ENCODE measurements at places on chromosomes 1 and 21. TPM values are rescaled to one million over a fixed set of nuclear protein-coding genes. Genes with fewer than 3 reads are reported as not detected.
A peak's percentile ranks its signal among the peaks of the same experiment; 100 is the strongest.

- DNase-seq: peak; percentile 75
Observed at GRCh38 chr1:160291248-160292220, 6.6 kb upstream of the PEX19 start.

- DNase-seq: no peak
Observed at GRCh38 chr1:204673909-204674649, 11.5 kb downstream of the LRRN2 start.

DNA sequence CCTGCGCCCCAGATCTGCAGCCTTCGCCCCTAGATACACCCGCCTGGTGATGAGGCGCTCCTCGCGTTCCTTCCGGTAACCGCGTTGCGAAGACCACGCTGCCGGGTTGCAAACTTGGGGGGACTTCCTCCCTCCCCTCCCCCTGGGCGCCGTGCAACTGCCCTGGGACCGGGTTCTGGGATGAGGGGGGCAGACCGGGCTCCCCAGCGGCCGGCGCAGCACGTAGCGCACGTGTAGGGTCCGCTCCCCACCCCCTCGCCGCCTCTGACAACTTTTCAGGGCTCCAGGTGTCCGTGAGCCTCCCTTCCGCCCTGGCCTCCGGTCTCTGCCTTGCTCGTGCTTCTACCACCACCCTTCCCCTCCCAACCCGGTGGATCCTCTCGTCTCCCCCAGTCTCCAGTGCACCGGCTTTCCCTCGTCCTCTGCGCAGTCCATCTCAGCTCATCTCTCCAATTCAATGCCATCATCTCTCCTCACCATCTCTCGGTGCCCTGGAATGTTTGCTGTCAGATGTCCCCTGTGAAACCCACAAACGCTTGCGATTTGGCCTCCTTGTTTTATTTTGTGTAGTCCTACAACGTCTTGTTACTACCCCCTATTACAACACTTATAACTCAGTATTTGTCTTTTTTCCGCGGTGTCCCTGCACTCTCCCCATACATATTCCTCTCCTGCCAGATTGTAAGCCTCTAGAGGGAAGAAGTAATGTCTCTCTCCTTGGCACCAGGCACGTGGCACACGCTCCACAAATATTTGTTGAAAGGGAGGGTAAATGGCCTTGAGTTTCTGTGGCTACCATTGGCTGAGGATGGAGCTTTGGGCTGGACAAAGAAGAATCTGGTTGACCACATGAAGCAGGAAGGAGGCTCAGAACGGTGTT, 782 bp downstream of the PCAT6 start:
- DNase-seq: peak; percentile 29

DNA sequence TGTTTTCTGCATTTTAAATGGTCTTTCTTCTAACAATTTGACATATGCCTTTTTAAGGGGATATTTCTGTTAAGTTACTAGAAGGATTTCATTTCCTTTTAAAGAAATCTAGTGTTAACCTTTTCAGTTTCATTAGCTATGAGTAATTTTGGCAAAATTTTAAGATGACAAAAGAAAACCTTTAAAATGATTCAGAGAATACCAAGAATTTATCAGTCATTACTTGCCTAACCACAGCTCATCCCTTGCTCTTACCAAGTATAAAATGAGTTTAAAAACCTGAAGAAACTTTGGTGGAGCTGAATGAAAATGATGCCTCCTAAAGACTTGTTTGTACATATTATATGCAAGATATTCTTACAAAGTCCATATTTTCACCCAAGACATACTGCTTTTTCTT, 101.7 kb downstream of the NEK7 start:
- no peak for DNase-seq

DNA sequence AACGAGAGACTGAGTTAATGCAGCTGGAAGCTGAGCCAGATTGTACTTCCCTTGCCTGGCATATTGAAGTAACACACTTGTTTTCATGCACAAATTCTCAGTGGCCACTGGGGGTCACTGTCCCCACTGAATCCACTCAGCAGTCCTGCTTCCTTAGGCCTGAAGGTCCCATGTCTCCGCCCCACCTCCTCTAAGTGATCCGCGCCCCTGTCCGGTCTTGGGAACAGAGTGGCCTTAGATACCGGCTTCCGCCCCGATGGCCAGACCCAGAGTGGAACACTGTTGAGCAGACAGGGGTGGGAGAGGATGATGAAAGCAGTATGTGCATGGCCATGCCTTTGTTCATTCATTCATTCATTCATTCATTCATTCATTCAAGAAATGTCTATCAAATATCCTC, 34.8 kb downstream of the CHAF1B start:
- peak; percentile 81 for DNase-seq

- DNase-seq: no peak
Observed at GRCh38 chr1:178634445-178634844, 90.6 kb upstream of the RALGPS2 start.

GRCh38 chr1:236147521-236148469, 5.5 kb downstream of the GPR137B start:
- DNase-seq: no peak

- no peak for DNase-seq
Observed at GRCh38 chr1:5485968-5486696, 506.1 kb downstream of the NPHP4 start.

GRCh38 chr1:5991381-5992025, 722 bp downstream of the NPHP4 start:
- DNase-seq: no peak

GRCh38 chr1:48878191-48878940, 101.7 kb upstream of the BEND5 start:
- peak; percentile 4 for DNase-seq

DNA sequence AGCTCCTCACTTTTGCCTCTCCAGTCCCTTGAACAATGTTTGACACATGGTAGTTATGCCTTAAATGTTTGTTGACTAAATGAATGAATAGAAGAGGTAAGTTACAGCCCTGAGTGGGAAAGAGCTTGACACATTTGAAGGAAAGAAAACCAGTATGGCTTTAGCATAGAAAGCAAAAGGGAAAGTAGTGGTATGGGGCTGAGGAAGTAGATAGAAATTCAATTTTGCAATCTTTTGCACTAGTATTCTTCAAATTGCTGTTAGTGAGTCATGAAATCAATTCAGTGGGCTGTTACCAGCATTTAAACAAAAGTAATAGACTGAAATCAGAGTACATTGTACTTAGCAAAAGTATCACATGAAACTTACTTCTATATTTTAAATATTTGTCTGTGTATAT, 21.1 kb downstream of the PLA2G4A start:
- no peak for DNase-seq

DNA sequence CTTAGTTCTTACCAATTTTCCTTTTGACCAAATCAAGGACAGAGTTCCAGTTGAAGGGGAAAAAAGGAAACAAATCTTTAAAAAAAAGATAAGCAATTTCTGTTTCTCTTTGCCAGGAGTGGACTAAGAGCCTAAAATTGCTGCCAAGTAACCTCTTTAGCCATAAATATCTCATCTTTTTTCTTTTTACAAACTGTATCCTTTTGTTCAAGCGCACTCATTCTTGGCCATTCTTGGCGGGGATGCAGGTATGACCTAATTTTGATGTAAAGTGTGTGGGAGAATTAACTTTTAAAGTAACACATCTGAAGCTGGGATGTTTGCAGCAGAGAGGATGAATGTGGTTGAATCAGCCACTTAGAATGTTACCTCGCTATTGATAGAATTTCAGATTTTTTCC, 13.4 kb upstream of the KIF1B start:
- DNase-seq: no peak

GRCh38 chr1:155976062-155976912, 2.1 kb downstream of the ARHGEF2 start:
- peak; percentile 37 for DNase-seq

DNA sequence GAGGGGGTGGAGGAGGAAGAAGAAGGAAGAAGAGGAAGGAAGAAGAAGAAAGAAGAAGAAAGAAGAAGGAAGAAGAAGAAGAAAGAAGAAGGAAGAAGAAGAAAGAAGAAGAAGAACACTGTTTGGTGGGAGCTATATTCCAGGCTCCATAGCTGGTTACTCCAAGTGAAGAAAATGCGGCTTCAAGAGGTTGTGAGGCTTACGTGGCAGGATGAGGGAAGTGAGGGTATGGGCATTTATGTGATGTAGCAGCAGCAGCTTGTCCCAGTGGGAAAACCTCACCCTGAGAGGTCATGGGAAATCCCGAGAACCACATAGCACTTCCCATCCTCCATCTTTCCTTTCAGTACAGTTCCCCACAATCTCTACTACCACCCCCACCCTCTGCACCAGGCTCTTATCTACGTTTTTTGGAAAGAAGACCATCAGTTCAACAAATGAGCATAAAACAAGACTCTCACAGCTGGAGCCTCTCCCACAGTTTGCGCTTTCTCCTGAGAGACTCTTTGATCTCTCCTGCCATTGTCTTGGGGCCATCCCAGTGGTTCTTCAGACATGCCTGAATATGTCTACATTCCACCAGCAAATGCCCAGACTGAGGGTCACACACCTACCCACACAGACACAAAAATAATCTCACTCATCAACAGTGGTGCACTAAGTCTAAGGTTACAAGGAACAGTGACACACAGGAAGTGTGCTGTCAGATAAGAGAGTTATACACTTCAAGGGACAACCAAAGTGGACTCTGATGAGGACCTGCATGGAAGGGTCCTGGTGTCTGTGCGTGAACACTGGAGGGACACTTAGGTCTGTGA, 77.9 kb upstream of the KCNJ15 start:
- no peak for DNase-seq

GRCh38 chr1:27595597-27595996, 8.3 kb downstream of the AHDC1 start:
- DNase-seq: no peak

- no peak for DNase-seq
Observed at GRCh38 chr1:179817789-179818188, 59.8 kb downstream of the TOR1AIP2 start.

DNA sequence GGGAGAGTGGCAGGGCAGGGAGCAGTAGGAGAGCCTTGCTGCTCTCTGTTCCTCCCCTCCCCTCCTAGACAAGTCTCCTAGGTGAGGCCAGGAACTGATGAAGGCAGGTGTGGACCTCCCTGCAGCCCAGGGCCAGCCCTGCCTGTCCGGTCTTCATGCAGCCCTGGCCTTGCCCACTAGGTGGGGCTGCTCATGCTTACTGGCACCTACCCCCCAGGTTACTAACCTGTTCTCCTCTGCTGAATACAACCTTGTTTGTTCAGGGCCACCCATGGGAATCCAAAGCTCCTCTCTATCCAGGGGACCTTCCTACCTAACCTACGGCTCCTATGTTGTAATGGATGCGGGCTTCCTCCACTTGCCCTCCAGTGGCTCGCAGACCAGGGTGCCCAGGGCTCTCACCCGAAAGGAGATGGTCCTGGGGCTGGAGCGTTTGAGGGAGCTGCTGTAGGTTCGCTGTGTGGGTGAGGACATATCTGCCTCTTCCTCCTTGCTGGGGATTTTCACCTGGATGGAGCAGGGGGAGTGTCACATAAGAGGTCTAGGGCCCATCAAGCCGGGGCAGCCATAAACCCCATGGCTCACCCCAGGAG, 7.9 kb upstream of the TNNT2 start:
- peak; percentile 93 for DNase-seq

DNA sequence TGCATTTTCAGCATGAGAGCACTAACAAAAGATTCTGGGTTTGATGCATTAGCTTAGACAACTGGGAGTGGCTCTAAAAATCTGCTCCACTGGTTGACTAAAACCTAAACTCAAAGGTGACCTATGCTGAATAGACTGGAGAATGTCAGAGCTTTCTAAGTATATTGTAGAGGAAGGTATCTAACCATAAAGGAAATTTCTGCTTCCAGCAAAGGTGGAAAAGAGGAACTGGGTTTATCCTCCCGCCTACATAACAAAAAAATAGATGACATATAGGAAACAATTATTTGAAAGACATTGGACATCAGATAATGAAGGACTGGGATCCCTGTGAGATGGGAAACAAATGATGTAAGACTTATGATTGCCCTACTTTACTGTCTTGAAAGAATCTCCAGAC, 35.8 kb upstream of the CR2 start:
- no peak for DNase-seq

DNA sequence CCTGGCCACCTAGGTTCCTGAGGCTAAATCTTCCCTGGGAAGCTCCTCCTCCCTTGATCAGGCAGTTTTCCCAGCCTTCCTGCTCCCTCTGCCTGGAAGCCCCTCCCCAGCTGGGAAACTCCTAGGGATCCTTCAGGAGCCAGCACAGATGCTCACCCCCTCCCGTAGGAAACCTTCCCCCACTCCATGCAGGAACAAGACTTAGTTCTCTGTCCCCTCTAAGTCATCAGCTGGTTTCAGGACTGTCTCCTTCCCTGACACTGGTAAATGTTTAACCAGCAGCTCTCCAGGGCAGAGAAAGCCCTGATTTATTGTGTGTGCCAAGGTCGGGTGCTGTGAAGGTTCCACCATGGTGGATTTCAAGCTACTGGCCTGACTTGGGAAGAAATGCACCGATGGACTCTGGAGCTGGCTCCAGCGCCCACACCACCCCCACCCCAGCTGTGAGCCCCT, 25.0 kb downstream of the TTC39A start:
- peak; percentile 39 for DNase-seq

DNA sequence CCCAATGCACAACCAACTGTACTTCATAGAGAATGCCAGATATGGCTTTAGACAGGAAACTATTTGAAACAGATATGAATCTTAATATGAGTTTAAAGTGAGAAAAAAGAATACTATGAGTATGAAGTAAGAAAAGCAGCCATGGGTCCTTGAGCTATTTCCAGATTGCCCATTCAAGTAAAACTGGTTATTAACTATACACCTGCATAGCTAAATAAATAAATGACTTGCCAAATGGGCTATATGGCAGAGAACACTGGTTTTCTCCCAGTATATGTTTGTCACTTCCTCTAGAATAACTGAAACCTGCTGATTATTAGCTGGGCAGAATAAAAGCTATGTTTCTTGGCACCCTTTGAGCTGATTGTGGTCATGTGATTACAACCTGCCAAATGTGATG, 17.0 kb upstream of the CD1C start:
- no peak for DNase-seq

- no peak for DNase-seq
Observed at GRCh38 chr1:29907596-29907995, 671.3 kb downstream of the PTPRU start.

MRPS15 gene
- 97.8 TPM for total RNA-seq

LCE1B gene
- total RNA-seq: not detected

TEDDM1 gene
- not detected for total RNA-seq

AQP10 gene
- not detected for total RNA-seq

SPRR2B gene
- not detected for total RNA-seq

ZBTB21 gene
- total RNA-seq: 14.5 TPM

KDM5B gene
- total RNA-seq: 86.7 TPM

ESRRG gene
- total RNA-seq: 0.76 TPM

LRRC8B gene
- total RNA-seq: 42.9 TPM

NPHP4 gene
- total RNA-seq: 11.1 TPM

RGS1 gene
- total RNA-seq: not detected

KMO gene
- 0.85 TPM for total RNA-seq

AKT3 gene
- 81.2 TPM for total RNA-seq

OR2G6 gene
- not detected for total RNA-seq

NTMT2 gene
- not detected for total RNA-seq

POGZ gene
- total RNA-seq: 128 TPM

ARL8A gene
- 66.9 TPM for total RNA-seq
